Fibroblast of skin of left quadriceps (primary cell): ENCODE measurements at places on chromosomes 12 and 14.

GRCh38 chr14:63555572-63555971 lies 12.4 kb upstream of the PPP2R5E start:
- no peak for DNase-seq

DNA sequence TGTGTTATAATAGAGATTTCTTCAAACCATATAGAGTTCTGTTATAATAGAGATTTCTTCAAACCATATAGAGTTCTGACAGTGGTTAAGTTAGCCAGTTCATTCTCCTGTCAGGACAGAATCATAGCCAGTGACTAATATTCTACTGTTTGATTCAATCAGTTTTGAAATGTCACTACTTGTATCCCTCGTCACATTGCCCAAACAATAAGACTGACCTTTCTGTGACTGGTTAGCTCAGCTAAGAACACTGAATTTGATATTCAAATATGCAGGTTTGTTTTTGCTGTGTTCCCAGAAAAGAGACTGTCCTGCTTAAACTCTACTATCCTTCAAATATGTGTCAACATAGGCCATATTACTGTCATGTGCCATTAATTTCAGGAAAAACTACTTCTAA lies 74.4 kb downstream of the ALG10B start:
- no peak for DNase-seq

DNA sequence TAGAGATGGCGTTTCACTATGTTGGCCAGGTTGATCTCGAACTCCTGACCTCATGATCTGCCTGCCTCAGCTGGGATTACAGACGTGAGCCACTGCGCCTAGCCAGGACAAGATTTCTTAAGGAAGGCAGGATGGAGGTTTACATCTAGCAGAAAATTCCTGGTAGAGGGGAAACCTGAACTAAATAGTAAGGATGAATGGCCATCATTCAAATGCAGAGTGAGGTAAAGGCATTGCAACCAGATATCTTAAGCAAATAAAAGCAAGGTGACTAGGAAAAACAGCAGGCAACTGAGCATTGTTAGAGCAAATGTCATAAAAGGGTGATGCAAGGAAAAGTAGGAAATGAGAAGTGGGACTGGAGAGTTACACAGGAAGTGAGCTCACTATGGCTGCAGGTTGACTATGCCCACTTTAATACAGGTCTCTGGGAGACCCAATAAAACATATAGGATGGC lies 133.0 kb downstream of the SOX5 start:
- no peak for DNase-seq

GRCh38 chr14:93832665-93833064 lies 44.4 kb upstream of the PRIMA1 start:
- no peak for DNase-seq

- no peak for DNase-seq
Observed at GRCh38 chr12:66403746-66404145, 101.5 kb downstream of the HELB start.

- no peak for DNase-seq
Observed at GRCh38 chr12:14970473-14970872, 2.4 kb upstream of the PDE6H start.

GRCh38 chr14:66483322-66483721 lies 2.8 kb upstream of the CCDC196 start:
- no peak for DNase-seq

- no peak for DNase-seq
Observed at GRCh38 chr12:91396293-91396692, 213.7 kb upstream of the DCN start.
